ENCODE measurements at places on chromosomes 12 and 14. TPM values are rescaled to one million over a fixed set of nuclear protein-coding genes. Genes with fewer than 3 reads are reported as not detected.

DNA sequence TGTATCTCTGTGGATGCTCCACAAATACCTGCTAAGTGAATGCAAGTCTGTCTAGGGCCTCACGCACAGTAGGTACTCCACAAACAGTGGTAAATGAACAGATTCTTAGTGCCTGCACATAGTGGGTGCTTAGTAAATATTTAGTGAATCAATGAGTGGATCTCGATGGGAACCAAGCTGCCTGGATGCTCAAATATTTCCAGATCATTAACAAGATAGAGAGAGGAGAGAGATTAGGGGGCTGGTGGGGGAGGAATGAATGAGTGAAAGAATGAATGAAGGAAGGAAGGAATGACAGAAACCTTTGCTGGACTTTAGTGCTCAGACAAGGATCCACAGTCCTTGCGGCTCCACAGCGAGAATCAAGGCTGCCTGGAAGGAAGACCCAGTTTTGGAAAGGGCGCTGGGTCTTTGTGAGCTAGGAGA is 118.2 kb downstream of the SCARB1 start:
- no peaks in the 10 kb centered on the region for H3K36me3 ChIP-seq
- H3K4me1 ChIP-seq, result peaks cover 9% of the 10 kb centered on the region
- H3K4me3 ChIP-seq, result no peak overlapping the region
- peaks cover 43% of the 10 kb centered on the region for H3K27me3 ChIP-seq
- H3K27ac ChIP-seq, result no peak overlapping the region

- H3K4me3 ChIP-seq, result no peak overlapping the region
- peaks cover 31% of the 10 kb centered on the region for H3K27me3 ChIP-seq
- no peak overlapping the region for H3K27ac ChIP-seq
- no peak for DNase-seq
Measured at GRCh38 chr12:1498199-1498740, 96.1 kb downstream of the FBXL14 start.

DNA sequence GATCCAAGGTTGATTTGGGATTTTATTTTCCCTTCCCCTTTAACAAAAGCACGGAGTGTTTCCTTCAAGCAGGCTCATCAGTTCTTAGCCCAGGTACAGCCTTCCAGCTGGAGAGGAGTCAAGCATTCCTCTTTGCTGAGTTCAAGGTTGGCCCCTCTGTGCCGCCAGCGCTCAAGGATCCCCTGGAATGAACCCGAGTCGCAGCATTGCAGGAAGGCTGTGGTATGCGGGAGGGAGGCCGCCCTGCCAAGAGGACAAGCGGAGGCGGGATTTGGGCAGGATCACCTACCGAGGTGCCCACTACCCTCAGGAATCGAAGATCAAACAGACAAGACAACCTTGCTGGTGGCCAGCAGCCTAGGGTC is 53.9 kb upstream of the NCOR2 start:
- H3K36me3 ChIP-seq, result peaks cover 2% of the 10 kb centered on the region
- no peaks in the 10 kb centered on the region for H3K27me3 ChIP-seq
- H3K4me1 ChIP-seq, result peaks cover 7% of the 10 kb centered on the region
- H3K27ac ChIP-seq, result no peak overlapping the region

The SLC25A47 gene
- total RNA-seq, result not detected

- H3K4me1 ChIP-seq, result no peaks in the 10 kb centered on the region
- H3K27me3 ChIP-seq, result peaks cover 81% of the 10 kb centered on the region
- no peak for DNase-seq
- no peak overlapping the region for H3K27ac ChIP-seq
Measured at GRCh38 chr12:114698566-114699163, 14.7 kb upstream of the TBX3 start.

The PRH2 gene
- total RNA-seq, result not detected

Measured in T-helper 17 cell (primary cell).